Fibroblast of lung (primary cell): ENCODE measurements at places on chromosomes 2 and 18. TPM values are rescaled to one million over a fixed set of nuclear protein-coding genes. Genes with fewer than 3 reads are reported as not detected.

The GRB14 gene
- 0.26 and 0.33 TPM in 2 replicates for total RNA-seq

The BIN1 gene
- total RNA-seq: 68.7 and 119 TPM in 2 replicates

The GFPT1 gene
- 40.3 and 53.0 TPM in 2 replicates for total RNA-seq

The OSR1 gene
- 13.4 and 17.7 TPM in 2 replicates for total RNA-seq

The CCDC102B gene
- total RNA-seq: 35.3 and 68.6 TPM in 2 replicates

The DUSP19 gene
- 5.1 and 7.4 TPM in 2 replicates for total RNA-seq

The ERMN gene
- 0.17 TPM in 1 of 2 replicates, not detected in the other for total RNA-seq

The NYAP2 gene
- under 0.01 TPM in 1 of 2 replicates, not detected in the other for total RNA-seq

The ABHD1 gene
- total RNA-seq: 0.17 and 0.26 TPM in 2 replicates

The EDAR gene
- total RNA-seq: not detected in 2 replicates

The UNC80 gene
- total RNA-seq: under 0.01 TPM in 2 replicates

The UGT1A8 gene
- total RNA-seq: not detected in 2 replicates

The EGR4 gene
- total RNA-seq: under 0.01 TPM in 1 of 2 replicates, not detected in the other

The SRBD1 gene
- total RNA-seq: 11.6 and 18.7 TPM in 2 replicates

The CD8B gene
- not detected in 2 replicates for total RNA-seq

The SERPINB11 gene
- total RNA-seq: not detected in 2 replicates

The METTL8 gene
- total RNA-seq: 10.8 and 16.7 TPM in 2 replicates

The IL36A gene
- total RNA-seq: not detected in 2 replicates

The KCNG3 gene
- under 0.01 TPM in 1 of 2 replicates, not detected in the other for total RNA-seq

The ZNF532 gene
- 44.4 and 64.6 TPM in 2 replicates for total RNA-seq

The NTSR2 gene
- under 0.01 TPM in 1 of 2 replicates, not detected in the other for total RNA-seq

The MYO3B gene
- 0.26 and 0.50 TPM in 2 replicates for total RNA-seq

The SLC9A2 gene
- not detected in 2 replicates for total RNA-seq

The IL1R1 gene
- total RNA-seq: 110 and 173 TPM in 2 replicates

The DLX1 gene
- not detected in 2 replicates for total RNA-seq

The TTC31 gene
- total RNA-seq: 7.7 and 10.7 TPM in 2 replicates

The SKA1 gene
- 1.0 and 4.6 TPM in 2 replicates for total RNA-seq

The CCBE1 gene
- total RNA-seq: 60.9 and 122 TPM in 2 replicates

The HOXD12 gene
- total RNA-seq: not detected in 2 replicates

The TMEM163 gene
- total RNA-seq: under 0.01 TPM in 1 of 2 replicates, not detected in the other

The TMEM247 gene
- not detected in 2 replicates for total RNA-seq

The ACAA2 gene
- 38.5 and 51.6 TPM in 2 replicates for total RNA-seq

The TMEM169 gene
- total RNA-seq: 0.26 and 0.50 TPM in 2 replicates

The OTX1 gene
- total RNA-seq: 0.17 TPM in 1 of 2 replicates, not detected in the other

The ELOA2 gene
- not detected in 2 replicates for total RNA-seq

The ZNF638 gene
- 125 and 190 TPM in 2 replicates for total RNA-seq

The UGT1A3 gene
- total RNA-seq: not detected in 2 replicates

The MGAT4A gene
- total RNA-seq: 0.17 and 0.26 TPM in 2 replicates

The PSMA8 gene
- not detected in 2 replicates for total RNA-seq
